Esophagus squamous epithelium (tissue), 5 donors: ENCODE measurements at places on chromosomes 1 and 21. TPM values are rescaled to one million over a fixed set of nuclear protein-coding genes. Genes with fewer than 3 reads are reported as not detected.

- no peak for DNase-seq
- no peaks in the 10 kb centered on the region for H3K36me3 ChIP-seq
- no peaks in the 10 kb centered on the region for H3K27me3 ChIP-seq
- H3K4me1 ChIP-seq, result peaks cover 12% of the 10 kb centered on the region
- H3K27ac ChIP-seq, result no peak overlapping the region
These were observed 58.4 kb upstream of the TENT5B start for GRCh38 chr1:27071049-27071416.

- H3K4me1 ChIP-seq, result peaks cover 4% of the 10 kb centered on the region
- DNase-seq, result no peak
- no peaks in the 10 kb centered on the region for H3K27me3 ChIP-seq
These were observed 35.1 kb downstream of the ATP1A1 start for GRCh38 chr1:116408193-116408592.

GRCh38 chr1:10834770-10835412 is 38.4 kb upstream of the CASZ1 start:
- no peaks in the 10 kb centered on the region for H3K36me3 ChIP-seq
- no peaks in the 10 kb centered on the region for H3K27me3 ChIP-seq
- peaks cover 46% of the 10 kb centered on the region for H3K4me1 ChIP-seq
- no peak overlapping the region for H3K27ac ChIP-seq

GRCh38 chr1:221227872-221228337 is 348.7 kb downstream of the HLX start:
- no peaks in the 10 kb centered on the region for H3K27me3 ChIP-seq
- H3K4me1 ChIP-seq, result no peaks in the 10 kb centered on the region
- H3K27ac ChIP-seq, result no peak overlapping the region
- DNase-seq, result no peak

GRCh38 chr1:196271212-196271947 is 336.9 kb downstream of the KCNT2 start:
- no peak for DNase-seq
- no peak overlapping the region for H3K4me3 ChIP-seq

DNA sequence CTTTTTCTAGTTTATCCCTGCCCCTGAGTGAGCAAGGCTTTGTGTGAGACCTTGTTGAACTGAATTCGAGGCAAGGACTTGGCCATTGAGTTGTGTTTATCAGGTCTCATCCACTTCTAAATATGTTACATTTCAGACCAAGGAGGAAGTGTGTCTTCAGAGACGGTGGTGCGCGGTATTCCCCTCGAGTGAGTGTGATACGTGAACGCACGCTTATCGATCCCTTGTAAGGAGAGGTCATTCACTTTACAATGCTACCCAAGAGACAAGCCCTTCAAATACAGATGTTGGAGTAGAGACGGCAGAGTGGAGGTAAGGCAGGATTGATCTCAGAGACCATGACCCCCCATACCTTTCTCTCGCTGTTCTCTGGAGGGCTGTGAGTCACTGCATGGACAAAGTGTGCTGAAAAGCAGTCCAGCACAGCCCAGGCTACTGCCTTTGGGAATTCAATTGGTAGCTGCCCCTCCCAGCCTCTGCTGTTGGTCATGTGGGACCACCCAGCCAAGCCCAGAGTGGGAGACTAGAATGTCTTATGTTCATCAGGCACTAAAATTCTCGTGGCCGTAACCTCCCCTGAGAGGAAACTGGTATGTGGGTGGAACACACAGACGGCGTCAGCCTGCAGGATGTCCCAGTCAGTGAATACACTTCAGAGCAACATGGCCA is 16.3 kb upstream of the MTARC1 start:
- H3K4me3 ChIP-seq, result no peak overlapping the region
- peak; percentile 12 for DNase-seq
- no peak overlapping the region for H3K27ac ChIP-seq

DNA sequence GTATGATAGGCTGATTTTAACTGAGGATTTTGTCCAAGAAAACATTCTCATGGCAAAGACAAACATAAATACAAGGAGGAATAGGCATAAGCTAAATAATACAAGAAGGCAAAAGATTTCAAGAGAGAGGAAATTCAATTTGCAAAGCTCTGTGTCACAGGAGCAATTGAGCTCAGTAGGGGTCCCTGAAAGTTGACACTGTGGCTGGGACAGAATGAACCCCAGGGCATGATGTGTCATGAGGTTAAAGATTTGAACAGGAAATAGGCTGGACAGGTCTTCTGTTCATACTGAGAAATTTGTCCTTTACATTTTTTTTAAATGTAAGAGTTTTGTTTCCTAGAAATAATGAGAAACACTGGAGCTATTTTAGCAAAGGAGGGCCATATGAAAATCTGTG is 555.4 kb upstream of the NEGR1 start:
- H3K27ac ChIP-seq, result no peak overlapping the region
- no peaks in the 10 kb centered on the region for H3K27me3 ChIP-seq
- no peaks in the 10 kb centered on the region for H3K4me1 ChIP-seq
- DNase-seq, result no peak
- no peak overlapping the region for H3K4me3 ChIP-seq
- no peaks in the 10 kb centered on the region for H3K36me3 ChIP-seq

The NUP210L gene
- 0.19 TPM for total RNA-seq

DNA sequence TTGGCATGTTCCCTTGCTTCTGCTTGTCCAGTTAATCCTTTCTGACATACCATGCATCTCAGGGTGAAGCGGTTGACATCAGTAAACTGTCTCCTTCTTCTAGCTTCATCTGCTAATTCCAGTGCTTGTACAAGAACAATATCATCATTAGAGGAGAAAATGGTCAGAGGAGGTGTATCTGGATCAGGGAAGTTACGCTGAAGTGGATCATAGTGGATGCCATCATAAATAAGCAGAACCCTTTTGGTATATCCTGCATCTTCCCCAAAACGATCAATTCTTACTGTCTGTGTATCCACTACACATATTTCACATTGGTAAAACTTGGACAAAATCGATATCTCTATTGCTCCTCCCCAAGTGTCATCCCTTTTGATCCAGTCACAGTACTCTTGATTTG is 2.0 kb downstream of the YOD1 start:
- H3K27ac ChIP-seq, result peak overlapping the region; percentile 96
- no peaks in the 10 kb centered on the region for H3K27me3 ChIP-seq
- DNase-seq, result no peak
- no peaks in the 10 kb centered on the region for H3K36me3 ChIP-seq

DNA sequence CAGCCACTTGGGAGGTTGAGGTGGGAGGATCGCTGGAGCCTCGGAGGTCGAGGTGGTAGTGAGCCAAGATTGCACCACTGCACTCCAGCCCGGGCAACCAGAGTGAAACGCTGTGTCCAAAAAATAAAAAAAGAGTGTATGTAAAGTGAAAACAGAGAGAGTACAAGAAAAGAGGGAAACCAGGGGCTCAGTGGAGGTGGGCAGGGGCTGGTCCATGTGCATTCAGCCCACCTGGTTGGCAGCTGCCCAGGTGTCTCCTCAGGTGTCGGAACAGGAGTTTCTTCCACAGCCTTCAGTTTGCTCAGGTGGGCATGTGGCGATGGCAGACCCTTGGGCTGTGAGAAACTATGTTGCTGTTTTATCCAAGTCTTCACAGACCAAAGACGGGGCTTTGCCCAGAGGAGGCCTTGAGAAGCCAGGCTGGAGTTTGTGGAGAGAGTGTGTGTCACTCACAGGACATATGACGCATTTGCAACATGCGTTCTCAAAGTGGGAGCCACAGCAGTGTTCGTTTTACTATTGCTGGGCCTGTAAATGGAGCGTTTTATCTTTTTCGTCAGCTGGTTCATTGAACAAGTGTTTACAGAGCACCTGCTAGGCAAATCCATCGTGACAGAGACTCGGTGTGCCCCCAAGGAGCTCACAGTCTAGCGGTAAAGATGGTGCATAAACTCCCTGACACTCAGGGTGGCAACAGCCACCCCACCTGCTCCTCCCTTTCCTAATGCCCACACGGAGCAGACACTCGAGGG is 22.4 kb upstream of the SAMD11 start:
- H3K36me3 ChIP-seq, result no peaks in the 10 kb centered on the region
- H3K4me3 ChIP-seq, result no peak overlapping the region
- H3K27ac ChIP-seq, result no peak overlapping the region
- H3K27me3 ChIP-seq, result peaks cover 4% of the 10 kb centered on the region
- H3K4me1 ChIP-seq, result peaks cover 15% of the 10 kb centered on the region
- DNase-seq, result no peak

- peaks cover 9% of the 10 kb centered on the region for H3K4me1 ChIP-seq
- no peaks in the 10 kb centered on the region for H3K27me3 ChIP-seq
- peak overlapping the region; percentile 7 for H3K27ac ChIP-seq
- H3K4me3 ChIP-seq, result no peak overlapping the region
- DNase-seq, result no peak
These were observed 281.6 kb upstream of the FMN2 start for GRCh38 chr1:239810061-239810481.

The ASCL5 gene
- total RNA-seq, result not detected

- H3K36me3 ChIP-seq, result no peaks in the 10 kb centered on the region
- no peak for DNase-seq
- H3K4me1 ChIP-seq, result no peaks in the 10 kb centered on the region
- no peaks in the 10 kb centered on the region for H3K27me3 ChIP-seq
- H3K27ac ChIP-seq, result peak overlapping the region; percentile 37
These were observed 181.8 kb upstream of the FMN2 start for GRCh38 chr1:239909898-239910297.

DNA sequence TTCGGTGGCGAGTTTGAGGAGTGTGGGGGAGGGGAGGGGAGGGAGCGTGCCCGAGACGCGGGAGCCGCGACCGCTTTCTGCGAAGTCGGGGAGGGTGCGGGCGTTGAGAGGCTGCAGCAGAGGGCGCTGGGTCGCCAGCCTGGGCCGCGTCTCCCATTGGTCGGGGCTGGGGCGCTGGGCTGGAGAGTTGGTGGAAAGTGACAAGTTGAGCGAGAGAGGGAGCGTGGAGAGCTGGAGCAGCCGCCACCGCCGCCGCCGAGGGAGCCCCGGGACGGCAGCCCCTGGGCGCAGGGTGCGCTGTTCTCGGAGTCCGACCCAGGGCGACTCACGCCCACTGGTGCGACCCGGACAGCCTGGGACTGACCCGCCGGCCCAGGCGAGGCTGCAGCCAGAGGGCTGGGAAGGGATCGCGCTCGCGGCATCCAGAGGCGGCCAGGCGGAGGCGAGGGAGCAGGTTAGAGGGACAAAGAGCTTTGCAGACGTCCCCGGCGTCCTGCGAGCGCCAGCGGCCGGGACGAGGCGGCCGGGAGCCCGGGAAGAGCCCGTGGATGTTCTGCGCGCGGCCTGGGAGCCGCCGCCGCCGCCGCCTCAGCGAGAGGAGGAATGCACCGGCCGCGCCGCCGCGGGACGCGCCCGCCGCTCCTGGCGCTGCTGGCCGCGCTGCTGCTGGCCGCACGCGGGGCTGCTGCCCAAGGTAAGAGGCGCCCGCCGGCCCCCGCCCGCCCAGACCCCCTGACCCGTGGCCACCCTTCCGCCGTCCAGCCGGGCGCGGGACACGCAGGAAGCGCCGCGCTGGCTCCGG is at the start of gene ROR1:
TSS of gene ROR1 (plus strand) at position 203 of the 802 bp plus-strand sequence.
- H3K27me3 ChIP-seq, result no peaks in the 10 kb centered on the region
- H3K36me3 ChIP-seq, result no peaks in the 10 kb centered on the region
- H3K4me1 ChIP-seq, result peaks cover 12% of the 10 kb centered on the region

DNA sequence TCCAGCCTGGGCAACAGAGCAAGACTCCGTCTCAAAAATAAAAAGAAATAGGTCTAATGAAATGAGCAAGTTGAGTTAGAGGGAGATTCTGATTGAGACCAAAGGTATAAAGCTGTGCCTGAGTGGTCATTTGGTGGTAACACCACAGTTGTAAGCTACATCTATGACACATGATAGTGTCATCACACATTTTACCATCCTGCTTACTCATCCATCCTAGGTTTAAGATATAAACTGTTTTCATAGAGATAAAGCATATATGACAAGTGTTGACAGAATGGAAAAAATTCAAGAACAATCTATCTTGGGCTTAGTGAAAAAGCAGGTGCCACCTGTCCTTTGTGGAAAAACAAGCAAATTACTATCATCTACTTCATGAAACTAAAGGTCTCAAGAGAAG is 7.1 kb upstream of the CFAP141 start:
- no peak for DNase-seq
- H3K27ac ChIP-seq, result no peak overlapping the region
- peaks cover 20% of the 10 kb centered on the region for H3K4me1 ChIP-seq
- H3K27me3 ChIP-seq, result no peaks in the 10 kb centered on the region
- no peak overlapping the region for H3K4me3 ChIP-seq

- peaks cover 60% of the 10 kb centered on the region for H3K4me1 ChIP-seq
- no peak for DNase-seq
- H3K36me3 ChIP-seq, result peaks cover 9% of the 10 kb centered on the region
- peak overlapping the region; percentile 75 for H3K27ac ChIP-seq
- no peaks in the 10 kb centered on the region for H3K27me3 ChIP-seq
These were observed 15.5 kb downstream of the CAMTA1 start for GRCh38 chr1:6800745-6801144.

The TCHHL1 gene
- not detected for total RNA-seq

GRCh38 chr1:160626509-160627342 is 20.1 kb downstream of the SLAMF1 start:
- no peak overlapping the region for H3K4me3 ChIP-seq
- H3K4me1 ChIP-seq, result peaks cover 7% of the 10 kb centered on the region
- no peak overlapping the region for H3K27ac ChIP-seq
- H3K36me3 ChIP-seq, result no peaks in the 10 kb centered on the region
- no peak for DNase-seq

DNA sequence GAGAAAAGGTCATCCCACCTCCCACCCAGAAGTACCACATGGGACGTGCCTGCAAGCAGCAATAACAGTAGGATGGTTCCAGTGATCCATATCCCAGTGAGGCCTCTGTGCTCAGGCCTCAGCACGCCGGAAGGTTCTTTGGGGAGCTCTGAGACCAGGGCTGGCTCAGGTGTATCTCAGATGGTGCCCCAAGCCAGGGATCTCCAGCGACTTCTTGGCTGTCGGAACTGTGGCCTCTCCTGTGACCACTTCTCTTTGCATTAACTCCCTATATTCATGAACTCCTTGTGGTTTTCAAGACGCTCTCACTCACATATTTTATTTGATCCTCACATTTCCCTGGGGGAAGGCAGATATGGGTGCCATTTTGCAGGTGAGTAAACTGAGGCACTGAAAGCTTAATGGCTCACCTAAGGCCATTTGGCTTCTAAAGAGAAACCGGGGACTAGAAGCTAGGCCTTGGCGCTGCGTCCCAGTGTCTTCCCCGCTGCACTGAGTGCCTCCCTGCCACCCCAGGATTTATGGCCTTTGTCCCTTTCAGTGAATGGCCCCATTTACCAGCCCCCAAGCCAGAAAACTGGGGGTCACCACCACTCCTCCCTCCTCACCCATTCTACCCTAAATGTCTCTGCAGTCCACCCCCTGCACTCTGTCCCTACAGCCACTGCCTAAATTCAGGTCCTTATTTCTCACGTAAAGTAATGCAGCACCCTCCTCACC is 101.9 kb downstream of the CCDC185 start:
- no peaks in the 10 kb centered on the region for H3K27me3 ChIP-seq
- no peak overlapping the region for H3K27ac ChIP-seq
- DNase-seq, result no peak
- no peaks in the 10 kb centered on the region for H3K36me3 ChIP-seq
- no peaks in the 10 kb centered on the region for H3K4me1 ChIP-seq

DNA sequence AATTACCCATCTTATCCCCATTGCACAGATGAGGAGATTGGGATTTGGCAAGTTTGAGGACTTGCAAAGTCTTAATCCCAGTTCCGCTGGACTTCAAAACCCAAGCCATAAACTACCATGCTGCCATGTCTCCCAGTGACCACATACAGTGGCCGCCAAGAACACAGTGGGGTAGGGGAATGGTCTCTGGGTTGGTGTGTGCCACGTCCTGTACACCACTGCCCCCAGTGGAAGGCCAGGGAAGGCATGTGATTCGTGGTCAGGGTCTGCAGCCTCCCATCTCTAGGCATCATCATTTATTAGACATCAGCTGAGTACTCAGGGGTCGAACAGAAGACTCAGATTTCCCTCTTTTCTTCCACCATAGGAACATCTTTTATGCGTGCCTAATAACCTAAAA is 76.0 kb downstream of the MAN1C1 start:
- no peak overlapping the region for H3K4me3 ChIP-seq
- no peaks in the 10 kb centered on the region for H3K27me3 ChIP-seq
- no peak for DNase-seq
- H3K36me3 ChIP-seq, result no peaks in the 10 kb centered on the region
- no peak overlapping the region for H3K27ac ChIP-seq
- H3K4me1 ChIP-seq, result peaks cover 10% of the 10 kb centered on the region

The DDAH1 gene
- 13.5 TPM for total RNA-seq
